ENCODE measurements at places on chromosomes 7 and 10.
A peak's percentile ranks its signal among the peaks of the same experiment; 100 is the strongest.

- H3K4me3 ChIP-seq: no peak overlapping the region
- no peaks in the 10 kb centered on the region for H3K36me3 ChIP-seq
- H3K27me3 ChIP-seq: no peaks in the 10 kb centered on the region
- H3K27ac ChIP-seq: no peak overlapping the region
Observed at GRCh38 chr7:108236681-108237415, 106.7 kb upstream of the LAMB4 start.

DNA sequence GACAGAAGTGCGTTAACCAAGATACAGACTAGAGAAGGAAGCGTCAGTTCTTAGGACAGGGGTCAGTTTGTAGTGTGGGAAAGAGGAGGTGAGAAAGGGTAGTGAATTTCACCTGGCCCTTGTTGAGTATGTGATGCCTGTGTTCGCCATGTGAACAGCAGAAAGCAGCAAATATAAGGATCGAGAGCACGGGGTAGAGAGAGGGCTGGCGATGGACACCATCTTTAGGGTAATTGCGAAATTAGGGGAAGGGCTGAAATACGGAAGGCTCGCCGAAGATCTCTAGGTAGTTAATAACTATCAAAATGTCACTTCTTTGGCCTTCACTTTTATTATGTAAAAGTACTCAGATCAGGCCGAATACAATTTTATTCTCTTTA, 6.2 kb upstream of the MEST start:
- H3K4me3 ChIP-seq: peak overlapping the region; percentile 80
- no peak for DNase-seq
- no peak overlapping the region for H3K27ac ChIP-seq
- H3K36me3 ChIP-seq: no peaks in the 10 kb centered on the region
- H3K27me3 ChIP-seq: no peaks in the 10 kb centered on the region

DNA sequence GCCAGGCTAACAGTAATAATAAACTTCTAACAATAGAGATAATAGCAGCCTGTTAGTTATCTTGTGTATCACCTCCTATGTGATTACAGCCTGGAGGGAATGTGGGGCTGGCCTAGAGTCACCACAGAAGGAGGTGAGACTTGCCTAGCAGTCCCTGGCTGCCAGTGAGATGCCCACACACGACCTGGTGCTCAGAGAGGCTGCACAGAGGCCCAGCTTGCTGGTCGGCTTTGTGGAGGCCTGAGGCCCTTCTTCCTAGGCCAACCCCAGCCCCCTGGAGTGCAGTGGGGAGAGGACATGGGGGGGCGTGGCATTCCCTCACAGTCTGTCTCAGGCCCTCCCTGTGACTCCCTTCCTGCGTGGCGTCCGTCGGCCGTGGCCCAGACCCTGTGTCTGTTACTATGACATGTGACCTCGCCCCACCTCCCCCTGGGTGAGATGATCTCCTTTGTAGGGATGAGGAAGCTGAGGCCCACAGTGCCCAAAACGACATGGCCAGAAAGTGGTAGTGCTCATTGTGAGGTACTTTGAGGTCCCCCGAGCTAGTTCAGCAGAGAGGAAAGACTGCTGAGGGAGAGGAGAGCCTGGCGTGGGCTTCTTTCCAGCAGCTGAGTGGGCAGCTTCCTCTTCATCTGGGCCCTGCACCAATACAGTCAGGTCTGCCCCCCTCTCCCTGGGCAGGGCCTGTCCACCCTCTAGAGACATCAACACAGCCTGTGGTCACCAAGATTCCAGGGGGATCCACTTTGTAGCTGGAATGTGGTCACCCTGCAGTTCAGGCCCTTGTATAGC, 29.7 kb downstream of the UNC5B start:
- no peaks in the 10 kb centered on the region for H3K27me3 ChIP-seq
- no peaks in the 10 kb centered on the region for H3K4me1 ChIP-seq
- no peak for DNase-seq

GRCh38 chr7:47183862-47184590, 397.9 kb downstream of the TNS3 start:
- no peak overlapping the region for H3K4me3 ChIP-seq
- H3K36me3 ChIP-seq: no peaks in the 10 kb centered on the region
- H3K4me1 ChIP-seq: no peaks in the 10 kb centered on the region
- H3K27ac ChIP-seq: no peak overlapping the region

GRCh38 chr10:102642736-102643335, 1.4 kb upstream of the TRIM8 start:
- peak overlapping the region; percentile 85 for H3K4me3 ChIP-seq
- no peaks in the 10 kb centered on the region for H3K36me3 ChIP-seq
- DNase-seq: no peak
- H3K27me3 ChIP-seq: no peaks in the 10 kb centered on the region
- H3K27ac ChIP-seq: peak overlapping the region; percentile 98
- H3K4me1 ChIP-seq: peaks cover 15% of the 10 kb centered on the region

- H3K36me3 ChIP-seq: no peaks in the 10 kb centered on the region
- no peak for DNase-seq
- H3K4me1 ChIP-seq: no peaks in the 10 kb centered on the region
Observed at GRCh38 chr7:70263471-70264255, 665.4 kb downstream of the AUTS2 start.

GRCh38 chr10:71473671-71474599, 77.2 kb downstream of the CDH23 start:
- H3K36me3 ChIP-seq: no peaks in the 10 kb centered on the region
- no peaks in the 10 kb centered on the region for H3K27me3 ChIP-seq
- H3K4me3 ChIP-seq: no peak overlapping the region
- no peak for DNase-seq
- H3K4me1 ChIP-seq: no peaks in the 10 kb centered on the region
- no peak overlapping the region for H3K27ac ChIP-seq

DNA sequence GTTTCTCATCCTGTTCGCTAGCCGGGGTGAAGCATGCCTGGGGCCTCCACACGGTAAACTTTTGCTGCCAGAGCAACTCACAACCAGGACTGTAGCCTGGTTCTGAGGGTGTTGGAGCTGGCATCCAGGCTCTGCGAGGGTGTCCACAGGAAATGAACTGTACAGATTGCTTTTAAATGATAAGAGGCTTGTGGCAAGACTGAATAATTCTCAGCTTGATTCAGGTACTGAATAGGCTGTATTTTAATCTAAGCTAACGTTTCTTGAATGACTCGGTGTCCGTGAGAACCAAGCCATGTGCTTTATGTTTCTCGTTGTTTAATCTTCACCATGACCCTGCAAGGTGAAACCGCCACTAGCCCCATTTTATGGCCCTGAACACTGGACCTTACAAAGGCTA, 49.3 kb downstream of the EEPD1 start:
- H3K36me3 ChIP-seq: no peaks in the 10 kb centered on the region
- no peak overlapping the region for H3K4me3 ChIP-seq
- peaks cover 10% of the 10 kb centered on the region for H3K4me1 ChIP-seq
- no peak for DNase-seq
- H3K27me3 ChIP-seq: no peaks in the 10 kb centered on the region
- H3K27ac ChIP-seq: no peak overlapping the region
